ENCODE measurements at places on chromosomes 1 and 21.

DNA sequence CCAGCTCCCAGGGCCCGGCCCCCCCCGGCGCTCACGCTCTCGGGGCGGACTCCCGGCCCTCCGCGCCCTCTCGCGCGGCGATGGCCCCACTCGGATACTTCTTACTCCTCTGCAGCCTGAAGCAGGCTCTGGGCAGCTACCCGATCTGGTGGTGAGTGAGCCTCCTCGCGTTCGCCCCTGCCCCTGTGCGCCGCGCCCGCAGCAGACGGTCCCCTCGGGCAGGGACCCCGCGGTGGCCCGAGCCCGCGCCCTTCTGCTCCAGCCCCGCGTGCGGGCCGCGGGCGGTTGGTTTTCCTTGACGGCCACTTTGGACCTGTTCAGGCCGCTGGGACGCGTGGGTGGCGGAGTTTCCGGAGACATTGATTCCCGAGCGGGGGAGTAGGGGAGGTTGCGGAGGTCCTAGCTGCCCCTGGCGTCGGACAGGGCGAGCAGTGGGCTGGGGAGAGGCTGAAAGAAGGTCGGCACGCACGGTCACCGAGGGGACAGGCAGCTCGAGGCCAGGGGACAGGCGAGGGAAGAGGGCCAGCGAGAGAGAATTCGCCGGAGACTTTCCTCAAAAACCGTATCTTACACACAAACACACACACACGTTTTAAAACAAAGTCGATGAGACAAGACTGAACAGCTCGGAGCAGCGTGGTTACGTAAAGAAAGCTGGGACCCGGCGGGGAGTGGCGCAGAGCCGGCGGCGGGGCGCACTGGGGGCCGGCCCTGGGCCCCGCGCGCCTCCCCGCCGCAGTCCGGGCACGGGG lies 427 bp downstream of the WNT3A start:
- DNase-seq = no peak

- no peak for DNase-seq
Measured at GRCh38 chr1:222911866-222912265, 97.0 kb downstream of the DISP1 start.

DNA sequence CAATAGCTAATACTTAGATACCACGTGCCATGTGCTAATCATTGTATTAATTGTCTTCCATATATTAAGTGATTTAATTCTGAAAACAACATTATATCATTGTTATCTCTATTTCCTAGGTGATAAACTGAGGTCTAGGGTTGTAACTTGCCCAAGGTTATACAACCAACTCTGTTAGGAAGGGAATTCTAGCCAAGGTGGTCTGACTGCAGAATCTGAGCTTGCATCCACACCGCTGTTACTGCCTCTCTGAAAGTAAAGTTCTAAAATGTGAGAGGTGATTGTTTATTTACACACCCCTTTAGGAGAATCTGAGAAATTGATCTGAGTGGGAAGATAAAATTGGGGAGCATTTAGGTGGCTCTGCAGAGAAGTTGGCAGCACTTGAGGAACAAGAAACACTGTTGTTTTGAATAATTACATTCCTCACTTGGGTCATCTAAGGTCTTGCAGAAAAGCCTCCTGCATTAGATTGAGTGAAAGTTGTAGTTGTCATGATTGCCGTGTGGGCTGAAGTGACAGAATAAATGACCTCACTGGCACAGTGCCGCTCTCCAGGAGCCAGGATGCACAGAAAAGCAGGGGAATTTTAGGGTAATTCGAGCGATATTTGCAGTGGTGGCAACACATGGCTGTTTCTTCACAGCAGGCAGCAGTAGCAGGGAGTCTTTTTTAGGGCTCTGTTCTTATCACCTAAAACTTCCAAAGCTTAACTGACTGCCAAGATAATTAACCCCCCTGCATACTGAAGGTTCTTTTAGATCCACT lies 121.7 kb downstream of the ADGRL4 start:
- DNase-seq = no peak

DNA sequence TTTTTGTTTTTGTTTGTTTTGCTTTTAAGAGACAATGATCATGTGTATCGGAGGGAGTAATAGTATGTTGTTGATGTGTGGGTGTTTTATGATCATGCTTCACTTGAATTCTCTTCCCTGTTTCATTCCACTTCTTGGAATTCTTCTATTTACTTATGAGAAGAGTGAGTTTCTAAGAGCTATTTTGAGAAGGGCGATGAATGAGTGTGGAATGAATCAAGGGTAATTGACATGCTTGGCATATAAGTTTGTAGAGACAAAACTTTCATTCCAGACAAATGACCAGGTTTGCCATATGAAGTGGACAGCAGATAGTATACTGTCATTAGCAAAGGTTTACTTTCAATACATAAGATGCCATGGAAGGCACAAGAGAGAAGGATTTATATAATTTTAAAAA lies 42.3 kb upstream of the PDC start:
- DNase-seq = no peak

DNA sequence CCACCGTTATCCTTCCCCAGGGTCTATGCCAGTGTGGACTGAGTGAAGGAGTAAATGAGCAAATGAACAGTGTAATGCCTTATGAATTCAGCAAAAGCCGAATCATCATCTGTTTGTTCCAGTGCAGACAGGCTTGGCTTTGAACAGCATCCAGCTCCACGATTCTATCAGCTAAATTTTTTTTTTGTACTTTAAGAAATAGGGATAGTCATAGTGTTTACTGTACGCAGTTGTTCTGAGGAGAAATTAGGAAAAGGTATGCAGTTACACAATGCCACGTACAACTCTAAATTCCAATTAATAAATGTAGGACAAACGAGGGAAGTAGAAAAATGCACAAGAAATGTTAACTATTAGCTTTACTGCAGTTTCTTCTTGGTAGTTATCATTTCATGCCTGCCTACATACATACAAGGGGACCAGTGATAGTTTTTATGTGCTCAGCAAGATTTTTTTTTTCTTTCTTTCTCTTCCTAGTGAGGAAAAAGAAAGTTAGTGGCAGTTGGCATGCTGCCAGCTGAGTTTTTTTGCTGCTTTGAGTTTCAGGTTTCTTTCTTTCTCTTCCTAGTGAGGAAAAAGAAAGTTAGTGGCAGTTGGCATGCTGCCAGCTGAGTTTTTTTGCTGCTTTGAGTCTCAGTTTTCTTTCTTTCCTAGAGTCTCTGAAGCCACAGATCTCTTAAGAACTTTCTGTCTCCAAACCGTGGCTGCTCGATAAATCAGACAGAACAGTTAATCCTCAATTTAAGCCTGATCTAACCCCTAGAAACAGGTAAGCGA lies at the start of gene IFI44L:
IFI44L (plus strand) TSS at position 646 of the 777 bp plus-strand sequence. CDS start 7,468 bp downstream, outside the sequence.
- peak; percentile 56 for DNase-seq

DNA sequence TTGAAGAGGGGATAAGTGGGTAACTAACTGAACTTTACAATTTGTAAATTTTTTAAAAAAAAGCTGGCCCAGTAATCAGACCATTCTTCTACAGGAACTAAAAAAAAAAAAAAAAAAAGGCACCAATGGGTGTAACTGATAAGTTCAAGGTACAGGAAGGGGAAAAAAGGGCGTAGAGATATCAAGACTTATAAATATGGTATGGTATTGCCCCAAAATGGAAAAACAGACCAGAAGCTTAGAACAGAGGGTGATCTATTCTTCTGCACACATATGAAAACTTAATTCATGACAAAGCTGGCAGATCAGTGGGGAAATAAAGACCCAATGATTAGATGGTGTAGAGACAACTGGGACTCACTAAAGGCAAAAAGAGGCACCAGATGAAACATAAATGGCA lies 58.9 kb downstream of the LHX4 start:
- no peak for DNase-seq

GRCh38 chr1:114338191-114338890 lies 172.7 kb downstream of the TRIM33 start:
- DNase-seq = no peak

GRCh38 chr1:32939655-32940371 lies 24.8 kb downstream of the RNF19B start:
- peak; percentile 41 for DNase-seq

- DNase-seq = no peak
Measured at GRCh38 chr1:199529324-199529723, 498.2 kb upstream of the NR5A2 start.

DNA sequence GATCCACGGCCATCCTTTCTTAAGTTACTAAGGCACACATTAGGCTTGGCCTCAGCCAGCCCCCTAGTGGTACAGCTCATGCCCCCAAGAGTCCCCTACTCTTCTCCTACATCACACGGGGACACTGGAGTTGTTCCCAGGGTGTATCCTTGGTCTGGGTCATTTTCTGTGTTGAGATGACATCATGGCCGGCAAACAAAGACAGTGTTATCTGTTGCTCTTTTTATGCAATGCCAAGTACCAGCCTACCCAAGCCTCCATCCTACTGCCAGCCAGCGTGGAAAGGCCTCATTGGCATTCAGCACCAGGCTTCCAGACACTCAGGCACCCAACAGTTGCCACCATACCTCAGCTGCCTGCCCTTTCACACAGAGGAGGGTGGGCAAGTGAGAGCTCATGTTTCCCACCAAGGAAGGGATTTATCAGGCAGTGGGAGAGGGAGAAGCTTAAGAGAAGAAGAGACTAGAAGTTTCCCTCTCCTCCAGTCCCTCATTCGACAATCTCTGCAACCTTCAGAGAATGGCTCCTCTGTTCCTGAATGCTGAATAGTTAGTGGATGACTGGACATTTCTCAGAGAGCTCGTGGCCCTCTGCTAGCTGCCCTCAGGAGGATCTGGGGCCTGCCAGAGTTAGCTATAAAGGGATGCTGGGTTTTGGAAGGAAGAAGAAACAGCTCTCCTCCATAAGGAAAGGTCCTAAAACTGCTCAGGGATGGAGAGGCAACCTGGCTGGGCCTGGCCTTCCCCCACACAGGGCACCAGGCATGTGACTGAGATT lies 17.7 kb downstream of the CBR1 start:
- no peak for DNase-seq
